ENCODE measurements at places on chromosomes 16 and 17.

- DNase-seq: no peak
These were observed 121.5 kb downstream of the SDK2 start for GRCh38 chr17:73522696-73523095.

GRCh38 chr17:15169676-15170075 lies 95.5 kb downstream of the PMP22 start:
- no peak for DNase-seq

DNA sequence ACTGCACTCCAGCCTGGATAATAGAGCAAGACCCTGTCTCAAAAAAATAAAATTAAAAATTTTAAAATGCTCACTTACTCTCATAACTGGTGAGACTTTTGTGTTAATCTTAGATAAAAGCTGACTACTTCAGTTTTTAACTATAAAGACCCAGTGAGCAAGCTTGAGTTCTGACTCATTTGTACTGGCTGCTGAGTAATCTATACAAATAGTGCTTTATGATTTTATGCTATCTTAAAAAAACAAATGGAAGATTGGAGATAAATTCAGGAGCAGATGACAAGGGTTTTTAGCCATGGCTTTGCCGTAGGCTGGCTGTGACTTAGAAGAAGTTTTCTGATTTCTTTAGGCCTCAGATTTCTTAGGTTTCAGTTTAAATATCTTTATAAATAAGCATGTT lies 30.5 kb downstream of the SNTB2 start:
- no peak for DNase-seq

DNA sequence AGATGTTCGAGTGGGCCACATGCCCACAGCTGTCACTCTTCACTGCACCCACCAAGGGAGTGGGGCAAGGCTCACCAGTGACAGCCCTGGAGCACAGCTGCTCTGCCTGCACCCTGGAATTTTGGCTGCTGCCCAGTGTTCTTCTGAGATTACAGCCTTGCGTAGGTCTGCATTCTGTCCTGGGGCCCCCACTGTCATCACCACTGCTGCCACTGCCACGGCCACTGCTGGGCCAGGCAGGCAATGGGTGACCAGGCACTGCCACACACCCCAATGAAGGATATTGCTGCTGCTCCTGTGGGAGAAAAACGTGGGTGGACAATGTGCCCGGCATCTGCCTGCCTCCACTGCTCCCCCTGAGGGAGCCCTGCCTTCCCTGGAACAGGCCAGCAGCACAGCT lies 1717.0 kb downstream of the TP53TG3F start:
- DNase-seq: no peak

DNA sequence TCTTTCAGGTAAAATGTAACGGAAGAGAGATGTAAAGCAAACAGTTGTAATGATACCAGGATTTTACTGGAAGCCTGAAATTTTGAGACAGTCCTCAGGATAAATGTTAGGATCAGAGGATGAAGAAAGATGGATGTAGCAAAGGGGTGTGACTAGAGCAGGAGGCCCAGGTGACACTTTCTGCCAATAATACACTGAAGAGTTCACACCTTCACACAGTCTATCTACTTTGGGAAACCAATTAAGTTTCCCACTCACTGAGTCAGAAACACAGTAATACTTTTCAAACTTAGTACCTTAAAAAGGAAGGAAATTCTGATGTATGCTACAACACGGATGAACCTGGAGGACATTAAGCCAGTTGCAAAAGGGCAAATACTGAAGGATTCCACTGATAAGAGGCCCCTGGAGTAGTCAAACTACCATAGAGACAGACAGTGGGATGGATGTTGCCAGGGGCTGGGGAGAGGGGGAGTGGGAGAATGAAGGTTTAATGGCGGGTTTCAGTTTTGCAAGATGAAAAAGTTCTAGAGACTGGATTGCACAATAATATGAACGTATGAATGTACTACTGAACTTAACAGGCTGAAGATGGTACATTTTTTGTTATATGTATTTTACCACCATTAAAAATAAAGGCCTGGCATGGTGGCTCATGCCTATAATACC lies 62.3 kb downstream of the CYTH1 start:
- no peak for DNase-seq
